Right atrium auricular region (tissue), 2 donors: ENCODE measurements at places on chromosomes 6 and 20. TPM values are rescaled to one million over a fixed set of nuclear protein-coding genes. Genes with fewer than 3 reads are reported as not detected.

- DNase-seq, result no peak
Measured at GRCh38 chr6:131013495-131013894, 49.5 kb downstream of the EPB41L2 start.

DNA sequence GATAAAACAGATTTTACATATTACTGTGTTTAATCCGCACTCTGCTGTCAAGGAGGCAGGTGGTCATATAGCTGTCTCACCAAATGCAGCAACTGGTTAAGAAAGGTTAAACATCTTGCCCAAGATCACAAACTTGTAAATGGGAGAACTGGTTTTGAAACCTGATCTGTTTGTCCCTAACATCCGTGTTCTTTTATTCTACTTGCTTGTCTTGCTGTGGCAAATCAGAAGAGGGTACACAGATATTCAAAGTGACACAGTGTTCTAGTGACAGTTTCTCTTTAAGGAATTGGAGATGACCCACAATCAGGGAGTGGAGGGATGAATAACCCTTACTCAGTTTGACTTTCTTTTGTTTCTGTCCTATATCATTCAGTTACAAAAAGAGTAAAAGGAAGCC is 83.0 kb upstream of the SGK1 start:
- DNase-seq, result no peak

GRCh38 chr6:20404641-20405032 is 3.0 kb downstream of the E2F3 start:
- DNase-seq, result peak; percentile 64

DNA sequence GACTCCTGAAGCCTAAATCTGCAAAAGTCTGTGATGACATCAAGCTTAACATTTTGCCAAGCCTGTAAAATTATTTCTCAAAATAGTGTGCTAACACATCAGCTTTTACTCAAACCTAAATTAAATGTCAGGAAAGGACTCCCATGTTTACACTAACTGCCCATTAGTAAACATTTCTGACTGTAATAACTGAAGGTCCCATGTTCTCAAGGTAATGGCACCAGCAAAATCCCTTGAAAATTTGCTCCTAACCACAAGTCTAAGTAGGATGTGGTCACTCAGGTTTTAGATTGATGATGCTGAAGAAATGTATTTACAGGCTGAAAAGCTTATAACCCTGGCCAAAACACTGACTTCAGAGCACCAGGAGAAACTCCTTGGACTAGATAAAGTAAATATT is 33.0 kb downstream of the BACH2 start:
- no peak for DNase-seq

DNA sequence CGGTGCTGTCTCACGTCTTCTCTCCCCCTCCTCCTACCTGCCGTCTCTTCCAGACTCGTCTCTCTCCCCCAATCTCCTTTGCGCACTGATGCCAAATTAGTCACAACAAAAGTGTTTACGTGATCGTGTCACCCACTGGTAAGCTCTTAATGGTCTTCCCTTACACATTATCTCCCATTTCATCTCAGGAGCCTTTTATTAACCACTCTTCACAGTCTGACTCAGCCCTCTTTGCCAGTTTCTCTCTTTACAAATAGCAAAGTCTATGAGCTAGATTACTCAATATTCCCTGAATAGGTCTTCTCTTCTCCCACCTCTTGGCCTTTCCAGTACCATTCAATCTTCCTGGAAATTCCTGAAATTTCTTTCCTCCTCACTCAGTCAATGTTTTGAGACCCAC is 247.0 kb downstream of the ESR1 start:
- no peak for DNase-seq

CCN5 gene
- 85.1 TPM for total RNA-seq

DNA sequence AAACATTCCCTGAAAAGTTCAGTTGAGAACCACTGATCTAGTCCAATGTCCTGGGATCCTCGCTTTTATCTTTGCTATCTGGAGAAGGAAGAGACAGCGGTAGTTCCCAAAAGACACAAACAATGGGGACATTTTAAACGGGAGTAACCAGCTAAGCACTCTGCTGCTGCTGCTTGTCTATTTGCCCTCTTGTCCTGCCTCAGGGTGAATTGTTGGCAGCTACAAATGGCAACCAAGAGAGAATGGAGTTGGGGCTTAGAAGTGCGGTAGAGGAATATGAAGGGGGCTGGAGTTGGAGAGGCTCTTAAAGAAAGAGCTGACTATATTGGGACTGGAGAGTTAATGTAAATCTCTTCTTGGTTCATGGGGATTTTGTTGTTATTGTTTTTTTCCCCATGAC is 6.5 kb upstream of the ZSWIM1 start:
- DNase-seq, result no peak

GRCh38 chr6:104484626-104485025 is 375.1 kb downstream of the HACE1 start:
- no peak for DNase-seq

GRCh38 chr20:18431206-18431605 is 35.6 kb downstream of the DZANK1 start:
- DNase-seq, result no peak

GRCh38 chr6:146135167-146135566 is 106.3 kb downstream of the GRM1 start:
- no peak for DNase-seq

DNA sequence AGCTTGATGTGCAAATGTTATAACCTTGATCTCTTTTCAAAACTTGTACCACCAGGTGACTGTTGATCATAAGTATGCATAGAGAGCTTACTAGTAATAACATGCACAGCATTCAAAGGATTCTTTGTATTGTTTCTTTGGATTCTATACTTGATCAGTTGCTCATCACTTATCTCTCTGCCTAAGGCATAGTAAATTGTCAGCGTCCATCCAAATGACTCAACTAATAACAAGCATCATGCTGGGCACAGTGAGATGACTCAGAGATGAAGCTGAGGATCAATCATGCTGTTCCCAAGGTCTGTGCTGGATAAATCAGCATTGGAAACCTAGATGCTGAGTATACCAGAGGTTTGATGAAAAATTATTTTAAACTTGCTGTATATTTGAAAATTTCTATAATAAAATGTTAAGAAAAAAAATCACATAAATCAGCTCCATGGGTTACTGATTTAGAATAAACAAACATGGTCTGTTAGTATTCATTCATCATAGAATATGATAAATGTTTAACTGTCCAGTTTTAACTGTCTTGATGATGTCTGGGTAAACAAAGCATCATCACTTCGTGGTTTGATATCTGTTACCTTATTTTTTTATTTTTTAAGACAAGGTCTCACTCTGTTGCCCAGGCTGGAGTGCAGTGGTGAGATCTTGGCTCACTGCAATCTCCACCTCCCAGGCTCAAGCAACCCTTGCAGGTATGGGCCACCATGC is 45.6 kb upstream of the SGK1 start:
- DNase-seq, result no peak

GRCh38 chr6:150410906-150411305 is 42.1 kb downstream of the IYD start:
- DNase-seq, result no peak

TMX4 gene
- total RNA-seq, result 90.4 TPM

BTN1A1 gene
- not detected for total RNA-seq

DNA sequence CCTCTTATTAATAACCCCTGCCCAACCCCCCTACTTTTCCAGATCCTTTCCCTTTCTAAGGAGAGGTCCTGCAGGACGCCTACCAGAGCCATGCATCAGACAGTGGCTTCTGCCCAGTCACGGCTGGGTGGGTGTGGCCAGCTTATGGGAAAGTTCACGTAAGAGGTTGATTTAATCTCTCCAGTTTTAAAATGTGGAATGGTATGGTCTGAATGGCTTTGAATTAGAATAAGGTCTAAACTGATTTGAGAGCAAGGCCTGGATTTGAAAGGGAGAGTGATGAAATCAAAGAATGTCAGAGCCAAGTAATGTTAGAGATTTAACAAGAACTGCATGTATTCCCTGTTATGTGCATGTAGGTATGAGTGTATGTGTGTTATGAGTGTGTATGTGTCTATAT is 275.7 kb downstream of the PAX1 start:
- no peak for DNase-seq

DNA sequence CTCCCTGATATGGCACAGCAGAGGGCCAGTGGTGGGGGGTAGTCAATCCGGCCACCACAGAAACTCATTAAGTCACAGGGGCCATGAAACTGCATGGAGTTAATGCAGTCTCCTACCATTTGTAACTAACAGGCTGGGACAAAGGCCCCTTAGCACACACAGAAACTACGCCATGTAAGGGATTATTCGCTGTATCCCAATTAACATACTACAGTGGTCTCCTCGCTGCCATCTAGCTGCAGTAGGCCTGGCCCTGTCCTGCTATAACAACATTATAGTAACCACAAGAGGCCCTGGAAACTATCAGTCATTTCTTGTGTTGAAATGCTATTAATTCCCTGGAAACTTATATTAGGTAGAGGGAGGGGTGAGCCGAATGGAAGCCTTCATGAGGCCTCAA is 72.3 kb upstream of the CCN2 start:
- DNase-seq, result no peak

GRCh38 chr6:1762203-1762602 is 152.5 kb downstream of the FOXC1 start:
- DNase-seq, result no peak

- no peak for DNase-seq
Measured at GRCh38 chr20:20823476-20823881, 111.0 kb upstream of the RALGAPA2 start.

ADIG gene
- not detected for total RNA-seq

DNA sequence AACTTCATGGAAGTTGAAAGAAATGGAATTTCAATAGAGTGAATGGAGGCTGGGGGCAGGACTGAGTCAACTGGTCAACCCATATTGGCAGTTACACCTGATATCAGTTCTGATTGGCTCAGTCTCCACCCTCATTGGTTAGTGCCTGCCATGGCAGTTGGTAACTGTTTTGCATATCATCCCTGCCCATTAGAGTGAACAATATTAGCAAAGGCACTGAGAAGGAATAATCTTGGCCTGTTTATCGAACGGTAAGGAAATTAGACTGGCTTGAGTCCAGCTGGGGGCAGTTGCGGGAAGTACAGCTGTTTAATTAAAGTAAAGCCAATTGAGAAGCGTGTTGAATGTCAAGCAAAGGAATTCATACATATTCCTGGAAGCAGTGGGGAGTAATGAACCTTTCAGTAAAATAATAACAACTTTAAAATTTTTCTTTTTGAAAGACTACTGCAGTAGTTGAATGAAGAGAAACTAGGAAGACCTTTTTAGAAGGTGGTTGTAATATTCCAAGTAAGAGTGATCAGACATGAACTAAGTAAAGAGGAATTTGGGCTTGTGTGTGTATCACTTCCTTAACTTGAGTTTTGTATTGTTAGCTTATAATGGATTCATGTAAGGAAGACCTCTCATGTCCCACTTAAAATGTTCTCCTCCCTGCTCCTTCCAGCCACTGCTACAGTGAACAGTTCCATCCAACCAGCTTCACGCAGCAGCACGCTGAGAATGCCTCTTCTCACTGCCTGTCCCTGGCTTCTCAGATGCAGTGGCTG is 17.2 kb upstream of the FAM50B start:
- no peak for DNase-seq

STX11 gene
- total RNA-seq, result 7.3 TPM

DNA sequence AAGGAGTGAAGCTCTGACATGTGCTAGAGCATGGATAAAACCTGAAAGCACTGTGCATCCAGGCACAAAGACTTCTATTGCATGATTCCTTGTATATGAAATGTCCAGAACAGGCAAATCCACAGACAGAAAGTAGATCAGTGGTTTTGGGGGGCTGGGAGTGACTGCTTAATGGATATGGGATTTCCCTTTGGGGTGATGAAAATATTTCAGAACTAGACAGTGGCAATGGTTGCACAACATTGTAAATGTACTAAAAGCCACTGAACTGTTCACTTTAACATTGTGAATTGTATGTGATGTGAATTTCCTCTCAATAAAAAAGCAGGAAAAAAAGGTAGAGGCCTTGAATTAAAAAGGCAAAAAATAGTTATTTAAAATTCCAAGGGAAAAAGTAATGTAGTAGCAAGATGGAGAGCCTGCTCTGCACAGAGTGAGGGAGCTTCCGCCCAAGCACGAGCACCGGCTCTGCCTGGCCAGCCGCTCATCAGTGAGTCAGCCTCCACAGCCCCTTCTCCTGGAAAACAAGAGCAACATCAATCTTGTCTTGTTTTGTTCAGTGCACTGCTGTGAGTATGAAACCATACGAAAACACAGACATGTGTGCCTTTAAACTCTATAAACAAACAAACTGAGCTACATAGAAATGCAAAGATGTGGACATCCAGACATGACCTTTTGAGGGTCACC is 74.6 kb upstream of the THBS2 start:
- no peak for DNase-seq

- DNase-seq, result no peak
Measured at GRCh38 chr6:157668713-157669112, 154.3 kb upstream of the SNX9 start.

GRCh38 chr6:83878902-83879644 is 19.6 kb downstream of the CYB5R4 start:
- DNase-seq, result no peak

ANKRD6 gene
- total RNA-seq, result 9.2 TPM

DNA sequence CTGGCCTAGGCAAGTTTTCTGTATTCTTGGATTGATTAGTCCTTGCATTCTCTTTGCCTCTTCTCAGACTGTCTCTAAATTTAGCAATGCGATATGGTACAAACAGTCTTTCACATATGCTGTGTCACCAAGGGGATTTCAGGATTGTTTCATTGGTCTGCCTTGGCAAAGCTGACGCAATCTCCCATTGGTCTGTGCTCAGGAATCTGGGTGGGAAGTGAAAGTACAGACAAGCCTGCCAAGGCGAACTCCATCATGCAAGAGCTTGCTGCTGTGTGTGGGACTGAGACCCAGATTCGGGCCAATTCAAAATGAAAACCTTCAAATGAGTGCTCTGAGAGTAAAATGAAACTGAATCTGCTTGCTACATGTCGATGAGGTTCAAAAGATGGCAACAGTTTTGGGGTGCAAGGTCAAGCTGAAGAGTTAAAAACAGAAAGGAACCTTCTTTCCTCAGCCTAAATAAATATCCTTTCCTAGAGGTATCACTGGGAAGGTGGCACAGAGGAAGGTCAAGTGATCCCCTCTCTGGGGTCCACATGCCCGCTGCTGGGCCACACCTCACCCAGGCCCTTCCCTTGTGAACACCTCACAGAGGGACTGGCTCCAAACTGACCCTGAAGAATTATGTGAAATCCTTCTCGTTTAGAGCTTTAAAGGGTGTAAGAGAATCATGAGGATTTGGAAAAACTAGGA is 198.8 kb upstream of the PREP start:
- DNase-seq, result peak; percentile 92

DNA sequence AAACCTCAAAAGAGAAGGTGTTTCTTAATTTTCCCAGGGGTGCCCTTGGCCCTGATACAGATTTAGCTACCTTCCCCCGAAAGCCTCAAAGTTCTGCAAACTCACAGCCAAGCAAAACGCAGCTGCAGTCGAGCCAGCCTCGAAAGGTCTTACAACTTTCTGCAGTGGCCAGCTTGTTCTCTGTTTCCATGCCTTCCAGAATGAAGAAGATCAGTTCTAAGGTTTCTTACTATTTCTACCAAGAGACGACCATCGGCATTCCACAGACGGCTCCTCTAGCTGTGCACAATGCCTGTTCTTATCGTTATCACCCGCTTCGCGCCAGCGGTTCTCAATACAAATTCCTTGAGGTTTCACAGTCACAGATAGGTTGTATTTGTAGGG is 28.5 kb upstream of the CCR6 start:
- no peak for DNase-seq

GRCh38 chr20:58147628-58148370 is 80.7 kb downstream of the ANKRD60 start:
- DNase-seq, result no peak

OPRL1 gene
- 0.75 TPM for total RNA-seq

ZBTB12 gene
- 0.52 TPM for total RNA-seq
